Forelimb muscle (tissue), 1 donor: ENCODE measurements at places on chromosomes 12 and 14.

DNA sequence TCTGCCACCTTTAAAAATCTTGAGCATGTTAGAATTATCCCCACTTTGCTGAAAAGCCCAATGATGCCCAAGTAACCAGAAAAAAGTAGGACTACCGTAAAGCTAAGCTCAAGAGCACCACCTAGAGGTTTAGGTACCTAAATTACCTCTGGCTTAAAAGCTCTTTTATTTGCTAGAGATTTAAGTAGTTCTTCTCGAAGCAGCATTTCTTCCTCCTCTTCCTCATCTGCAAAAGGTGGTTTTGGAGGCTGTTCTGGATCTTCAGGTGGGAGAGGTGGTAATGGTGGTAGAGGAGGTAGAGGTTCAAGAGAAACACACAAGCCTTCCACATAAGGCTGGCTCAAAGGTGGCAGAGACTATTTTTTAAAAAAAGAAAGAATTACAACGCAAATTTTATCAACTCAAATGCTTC is 26.9 kb downstream of the ZFC3H1 start:
- DNase-seq: peak; percentile 32

GRCh38 chr12:6708960-6709394 is 8.4 kb upstream of the PIANP start:
- DNase-seq: no peak

- no peak for DNase-seq
Observed at GRCh38 chr14:63644741-63645140, 3.1 kb upstream of the WDR89 start.

- DNase-seq: no peak
Observed at GRCh38 chr12:49161092-49161795, 27.6 kb downstream of the TUBA1A start.

- DNase-seq: no peak
Observed at GRCh38 chr12:93729934-93730333, 52.8 kb downstream of the CRADD start.

GRCh38 chr12:1429980-1430379 is 164.4 kb downstream of the FBXL14 start:
- no peak for DNase-seq

- DNase-seq: no peak
Observed at GRCh38 chr14:67610491-67610890, 9.2 kb upstream of the ARG2 start.

- no peak for DNase-seq
Observed at GRCh38 chr14:86404425-86404824, 874.5 kb downstream of the FLRT2 start.

- DNase-seq: no peak
Observed at GRCh38 chr12:26789731-26790644, 43.0 kb downstream of the ITPR2 start.

- DNase-seq: no peak
Observed at GRCh38 chr12:83265808-83266207, 579.1 kb downstream of the TMTC2 start.

DNA sequence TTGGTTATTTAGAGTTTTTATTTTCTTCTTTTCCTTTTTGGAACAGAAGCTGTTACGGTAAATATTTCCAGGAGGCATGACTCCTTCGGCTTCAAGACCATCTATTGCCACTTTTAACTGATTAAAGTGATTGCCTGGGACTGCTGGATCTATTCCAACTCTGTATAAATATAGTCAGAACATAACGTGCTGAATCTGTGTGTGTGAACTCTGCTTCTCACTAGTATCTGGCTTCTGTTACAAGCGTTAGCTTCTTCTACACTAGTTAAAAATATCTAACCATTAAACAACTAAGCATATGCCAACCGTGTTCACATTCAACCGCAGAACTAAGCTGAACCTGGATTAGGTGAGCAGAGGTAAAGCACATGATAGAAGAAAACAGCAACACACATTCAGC is 49.0 kb downstream of the TMTC1 start:
- DNase-seq: no peak

DNA sequence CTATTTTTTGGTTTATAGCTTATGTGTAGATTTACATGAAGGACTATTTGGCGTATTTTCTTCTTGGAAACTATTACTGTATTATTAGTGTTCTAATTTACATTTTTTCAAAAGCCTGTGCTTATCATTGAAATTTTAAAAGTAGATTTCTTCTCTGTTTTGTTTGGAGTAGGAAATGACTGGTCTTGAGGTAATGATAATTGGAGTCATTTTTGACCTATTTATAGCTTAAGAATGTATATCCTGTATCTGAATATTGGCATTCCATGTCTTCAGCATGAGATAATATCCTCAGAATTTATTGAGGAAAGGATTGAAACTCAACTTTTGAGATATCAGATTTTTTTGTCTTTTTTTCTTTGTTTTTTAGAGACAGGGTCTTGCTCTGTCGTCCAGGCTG is 193.4 kb downstream of the ERC1 start:
- DNase-seq: no peak

DNA sequence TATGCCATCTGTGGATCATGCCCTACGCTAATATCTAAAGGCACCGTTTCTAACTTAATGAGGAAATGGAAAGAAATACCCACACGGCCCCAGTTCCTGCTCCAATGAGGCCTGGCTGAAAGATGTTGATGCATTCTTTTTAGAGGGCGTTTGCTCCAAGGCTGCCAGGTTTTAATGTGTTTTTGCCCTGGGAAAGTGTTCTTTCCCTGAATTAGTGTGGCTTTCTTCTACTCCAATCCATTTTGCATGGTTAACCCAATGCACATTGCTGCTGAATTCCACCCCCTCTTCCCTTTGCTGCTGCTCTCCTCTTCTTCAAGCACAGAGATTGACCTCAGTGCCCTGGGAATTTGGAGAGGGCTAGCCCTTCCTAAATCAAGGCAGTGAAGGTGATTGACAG is 1.1 kb downstream of the MYF5 start:
- DNase-seq: no peak

- DNase-seq: no peak
Observed at GRCh38 chr12:67877727-67878126, 111.5 kb upstream of the IFNG-AS1 start.

DNA sequence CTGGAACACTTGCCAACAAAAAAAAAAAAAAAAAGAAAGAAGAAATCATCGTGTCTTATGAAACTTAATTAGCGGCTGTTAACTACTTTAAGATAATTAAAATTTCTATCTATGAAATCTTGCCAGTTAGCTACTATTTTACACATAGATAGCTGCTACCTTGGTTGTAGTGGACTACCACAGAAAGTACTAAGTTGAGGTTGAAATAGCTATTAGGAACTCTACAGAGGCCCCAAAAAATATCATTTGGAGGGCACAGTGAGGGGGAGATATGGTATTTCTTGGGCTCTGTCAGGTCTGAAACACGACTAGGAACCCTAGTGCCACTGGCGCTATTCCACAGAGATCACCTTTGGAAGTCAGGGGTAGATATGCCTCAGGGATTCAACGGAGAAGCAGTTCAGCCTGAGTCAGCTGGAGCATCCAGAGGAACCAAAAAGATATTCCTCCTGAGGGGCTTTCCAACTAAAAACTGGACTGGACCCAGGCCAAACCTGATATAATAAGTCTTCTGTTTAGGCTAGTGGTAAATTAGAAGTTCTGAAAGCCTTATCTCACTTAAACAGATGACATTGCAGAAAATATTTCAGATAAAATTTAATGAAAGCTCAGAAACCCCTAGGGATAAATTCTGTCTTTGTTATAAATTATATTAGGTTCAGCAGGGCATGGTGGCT is 126.1 kb downstream of the EPS8 start:
- no peak for DNase-seq

DNA sequence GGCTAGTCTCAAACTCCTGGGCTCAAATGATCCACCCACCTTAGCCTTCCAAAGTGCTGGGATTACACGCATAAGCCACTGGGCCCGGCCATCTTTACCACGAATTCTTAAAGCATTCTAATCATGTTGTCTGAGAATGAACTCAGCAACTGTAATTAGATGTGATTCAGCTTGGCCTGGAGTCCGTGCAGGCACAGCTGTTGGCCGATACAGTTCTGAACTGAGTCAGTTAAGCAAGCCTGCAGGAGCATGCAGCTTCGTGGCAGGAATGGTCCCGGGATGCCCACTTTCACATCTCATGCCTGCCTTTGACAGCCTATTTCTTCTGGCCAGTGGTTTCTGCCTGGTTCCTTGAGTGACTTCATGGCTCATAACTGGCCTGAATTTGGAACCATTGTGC is 194.1 kb downstream of the ANO6 start:
- no peak for DNase-seq

DNA sequence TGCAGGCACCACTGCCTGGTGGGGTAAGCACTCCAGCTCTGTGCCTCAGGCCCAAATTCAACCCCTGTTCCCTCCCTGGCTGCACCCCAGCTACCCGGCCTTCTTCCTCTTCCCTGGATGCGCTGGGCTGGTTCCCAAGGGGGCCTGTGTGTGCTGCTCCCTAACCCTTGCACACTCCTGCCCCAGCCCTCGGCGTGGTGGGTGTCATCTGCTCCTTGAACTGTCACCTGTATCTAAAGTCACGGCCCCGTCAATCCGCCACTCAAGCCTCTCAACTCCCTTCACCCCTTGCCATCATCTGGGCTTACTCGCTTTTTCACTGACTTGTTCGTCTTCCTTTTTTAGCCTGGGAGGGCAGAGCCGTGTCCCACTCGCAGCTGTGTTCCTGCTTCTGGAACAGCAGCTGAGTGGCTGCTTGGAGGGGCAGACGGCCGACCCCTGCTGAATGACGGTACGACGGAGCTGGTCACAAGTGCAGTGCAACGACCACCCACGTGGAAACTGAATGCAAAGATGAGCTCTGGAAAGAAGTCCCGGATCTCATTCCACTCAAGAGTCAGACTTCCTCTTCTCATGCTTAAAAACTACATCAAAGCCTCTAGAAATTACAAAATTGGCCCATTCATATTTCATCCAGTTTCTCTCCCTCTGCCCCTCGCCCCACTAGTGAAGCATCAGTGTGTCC is 138.9 kb downstream of the PIWIL1 start:
- DNase-seq: no peak

DNA sequence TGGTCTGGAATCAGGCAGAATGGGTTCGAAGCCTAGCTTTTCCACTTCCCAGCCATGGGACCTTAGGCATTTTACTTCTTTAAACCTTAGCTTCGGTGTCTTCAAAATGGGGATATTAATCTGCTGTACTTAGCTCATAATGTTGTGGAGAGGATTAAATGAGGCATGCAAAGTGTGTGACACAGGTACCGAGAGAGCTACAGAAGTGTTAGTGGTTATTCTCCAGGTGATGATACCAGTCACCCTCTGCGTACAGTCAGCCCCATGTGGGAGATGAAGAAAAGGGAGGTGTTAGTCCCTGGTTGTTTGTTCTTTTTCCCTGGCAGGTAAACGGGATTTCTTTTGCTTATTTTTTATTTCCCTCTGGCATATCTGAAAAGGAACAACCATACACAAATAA is 212.1 kb downstream of the PHLDA1 start:
- DNase-seq: no peak

DNA sequence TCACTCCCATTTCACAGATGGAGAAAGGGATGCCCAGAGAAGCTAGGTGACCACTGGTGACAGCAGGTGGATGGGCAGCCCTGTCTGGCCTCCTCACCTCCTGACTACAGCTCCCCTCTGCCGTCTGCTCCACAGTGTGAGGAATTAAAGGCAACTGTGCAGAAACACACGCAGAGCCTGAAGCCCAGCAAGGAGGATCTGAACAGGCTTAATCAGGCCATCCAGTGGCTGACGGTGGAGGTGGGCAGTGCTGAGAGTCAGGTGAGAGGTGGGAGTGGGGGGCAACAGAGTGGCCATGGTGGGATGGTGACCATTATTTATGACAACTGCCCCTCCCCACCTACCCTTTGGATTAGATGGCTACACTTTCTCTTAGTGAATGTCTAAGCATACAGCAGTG is 1.2 kb downstream of the KRT86 start:
- DNase-seq: no peak

DNA sequence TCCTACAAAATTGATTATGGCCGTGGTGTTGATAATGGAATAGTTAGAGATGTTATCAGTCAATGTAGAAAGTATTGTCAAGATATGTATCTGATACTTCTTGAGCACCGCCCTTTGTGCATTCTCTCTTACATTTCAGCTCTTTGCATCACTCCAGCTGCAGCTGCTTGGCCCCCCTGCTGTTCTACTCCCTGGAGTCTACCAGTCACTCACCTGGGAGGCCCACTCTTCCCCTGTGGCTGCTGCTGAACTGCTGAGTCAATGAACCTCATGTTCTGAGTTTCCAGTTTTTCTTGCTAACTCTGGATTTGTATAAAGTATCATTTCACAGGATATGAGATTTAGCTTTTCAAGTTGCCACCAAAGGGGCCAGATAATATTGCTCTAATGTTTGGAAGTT is 312.8 kb upstream of the SLC16A7 start:
- no peak for DNase-seq

DNA sequence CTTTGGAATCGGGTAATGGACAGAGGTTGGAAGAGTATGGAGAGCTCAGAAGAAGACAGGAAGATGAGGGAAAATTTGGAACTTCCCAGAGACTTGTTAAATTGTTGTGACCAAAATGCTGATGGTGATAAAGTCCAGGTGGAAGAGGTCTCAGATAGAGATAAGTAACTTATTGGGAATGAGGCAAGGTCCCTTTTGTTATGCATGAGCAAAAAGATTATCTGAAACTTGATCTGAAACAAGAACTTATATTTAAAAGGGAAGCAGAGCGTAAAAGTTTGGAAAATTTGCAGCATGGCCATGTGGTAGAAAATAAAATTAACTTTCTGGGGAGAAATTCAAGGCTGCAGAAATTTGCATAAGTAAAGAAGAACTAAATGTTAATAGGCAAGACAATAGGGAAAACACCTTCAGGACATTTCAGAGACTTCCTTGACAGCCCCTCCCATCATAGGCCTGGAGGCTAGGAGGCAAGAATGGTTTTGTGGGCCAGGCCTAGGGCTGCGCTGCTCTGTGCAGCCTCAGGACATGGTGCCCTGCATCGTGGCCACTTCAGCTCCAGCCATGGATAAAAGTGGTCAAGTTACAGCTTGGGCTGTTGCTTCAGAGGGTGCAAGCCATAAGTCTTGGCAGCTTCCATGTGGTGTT is 425.7 kb upstream of the PRICKLE1 start:
- no peak for DNase-seq

DNA sequence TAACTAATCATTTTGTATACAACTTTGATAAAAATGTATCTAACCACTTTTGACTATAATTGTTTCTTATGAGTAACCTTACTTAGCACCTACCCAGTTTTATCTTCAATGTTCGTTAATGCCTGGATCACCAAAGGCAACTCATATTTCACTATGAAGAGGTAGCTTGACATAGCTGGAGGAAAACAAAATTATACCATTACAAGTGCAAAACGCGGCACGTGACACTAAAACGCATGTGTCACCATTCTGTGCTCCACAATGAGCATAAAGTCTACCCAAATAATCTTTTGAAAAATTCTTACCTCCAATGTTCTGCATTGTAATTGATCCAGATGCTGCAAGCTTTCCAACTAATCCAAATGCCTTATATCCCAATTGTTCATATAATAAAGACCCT is 5.8 kb downstream of the SLC38A2 start:
- no peak for DNase-seq

GRCh38 chr14:71472356-71473340 is 459.6 kb upstream of the RGS6 start:
- DNase-seq: no peak

- no peak for DNase-seq
Observed at GRCh38 chr14:92481386-92481785, 32.2 kb upstream of the RIN3 start.

- no peak for DNase-seq
Observed at GRCh38 chr14:34826661-34827060, 48.5 kb downstream of the BAZ1A start.

- DNase-seq: no peak
Observed at GRCh38 chr14:50062438-50063085, 53.8 kb downstream of the VCPKMT start.
